Stimulated activated CD8-positive, alpha-beta memory T cell treated with anti-CD3 and anti-CD28 coated beads, Interleukin-12 subunit alpha, Interleukin-12 subunit beta, amount 100 ng/mL, for 4 hours (primary cell): ENCODE measurements at places on chromosomes 6 and 20.

- no peak for DNase-seq
These were observed 778 bp downstream of the MCCD1 start for GRCh38 chr6:31529329-31530150.

DNA sequence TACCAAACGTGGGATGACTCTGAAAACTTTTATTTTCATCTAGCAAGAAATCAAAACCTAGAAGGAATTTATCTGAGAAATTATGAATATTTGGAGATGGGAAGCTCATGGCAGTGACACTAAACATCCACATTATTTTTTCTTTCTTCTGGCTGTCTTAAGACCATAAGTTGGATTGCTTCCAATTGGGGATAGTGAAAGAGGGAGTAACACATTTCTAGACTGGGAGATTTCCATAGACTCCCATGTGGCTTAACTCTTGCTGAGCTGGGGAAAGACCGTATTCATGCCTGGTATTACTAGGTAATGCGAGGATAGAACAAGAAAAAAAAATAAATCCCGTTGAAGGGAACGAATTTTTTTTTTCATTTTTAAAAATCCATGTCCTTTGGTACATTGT is 120.0 kb downstream of the UTRN start:
- no peak for DNase-seq

DNA sequence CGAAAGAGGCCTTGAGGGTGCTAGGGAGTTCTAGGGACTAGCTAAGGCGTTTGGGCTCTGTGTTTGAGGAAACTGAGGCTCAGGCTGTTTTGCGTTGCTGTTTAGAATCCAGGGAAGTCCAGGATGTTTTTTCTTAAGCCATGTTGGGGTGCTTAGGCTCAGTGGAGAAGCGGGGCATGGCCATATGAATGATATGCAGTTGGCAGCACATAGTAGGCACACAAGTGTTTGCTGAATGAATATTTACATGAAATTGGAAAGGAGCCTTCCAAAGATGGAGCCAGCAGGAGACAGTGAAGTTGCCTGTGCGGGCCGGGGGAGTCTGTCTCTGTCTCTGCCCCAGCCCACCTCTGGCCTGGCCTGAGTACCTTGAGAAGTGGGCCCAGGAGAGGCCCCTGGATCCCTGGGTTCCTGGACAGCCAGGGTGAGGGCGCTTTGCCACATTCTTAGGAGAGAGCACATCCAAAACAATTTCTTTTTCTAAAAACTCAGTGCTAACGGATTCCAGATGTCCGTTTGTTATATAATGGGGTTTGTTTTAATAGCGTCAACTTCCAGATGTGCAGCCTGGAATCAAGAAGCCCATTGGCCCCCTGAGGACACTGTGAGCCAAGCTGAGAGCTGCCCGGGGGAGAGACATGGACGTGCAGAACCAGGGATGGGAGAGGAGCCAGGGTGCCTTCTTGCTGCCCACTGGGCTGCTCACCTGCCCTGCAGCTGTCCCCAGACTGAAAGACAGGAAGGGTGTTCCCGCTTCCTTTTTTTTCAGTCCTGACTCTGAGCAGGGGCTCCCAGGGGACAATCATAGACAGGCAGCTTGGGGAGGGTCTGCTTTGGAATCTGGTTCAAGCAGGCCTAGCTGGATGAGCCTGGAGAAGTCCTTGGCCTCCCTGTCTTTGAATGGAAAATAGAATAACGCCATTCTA is 20.1 kb upstream of the EMILIN3 start:
- DNase-seq: no peak

- DNase-seq: no peak
These were observed 34.3 kb downstream of the PYGB start for GRCh38 chr20:25282034-25282781.

GRCh38 chr20:25239387-25240370 is 8.2 kb upstream of the PYGB start:
- no peak for DNase-seq

DNA sequence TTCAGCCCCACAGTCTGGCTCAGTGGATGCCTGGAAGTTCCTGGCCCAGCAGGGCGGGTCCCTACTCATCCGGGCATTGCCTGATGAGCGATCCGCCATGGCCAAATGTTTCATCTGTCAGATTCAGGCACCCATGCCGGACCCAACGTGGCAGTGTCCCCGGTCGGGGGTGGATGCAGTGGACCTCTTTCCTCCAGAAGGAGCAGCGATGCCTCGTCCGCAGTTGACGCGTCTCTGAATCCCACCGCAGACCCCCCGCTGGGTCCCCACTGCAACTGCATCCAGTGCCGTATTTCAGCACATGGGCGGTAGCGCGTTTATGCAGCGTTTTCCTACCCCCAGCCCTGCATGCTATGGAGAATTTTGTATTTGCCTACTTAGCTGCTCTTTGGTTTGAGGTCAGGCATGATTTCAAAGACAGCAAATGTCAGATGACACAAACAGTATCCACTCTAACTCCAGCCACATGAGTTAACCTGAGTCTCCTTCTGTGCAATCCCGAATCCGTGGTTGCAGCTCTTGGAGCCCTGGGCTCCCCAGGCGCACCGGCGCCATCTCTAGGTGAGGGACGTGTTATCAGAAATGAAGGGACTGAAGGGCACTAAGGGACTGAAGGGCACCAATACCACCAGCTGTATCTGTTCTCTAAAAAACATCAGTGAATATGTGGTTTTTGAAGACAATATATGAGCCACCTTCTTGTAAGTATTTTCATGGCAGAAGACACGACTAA is 72.6 kb upstream of the THBS2 start:
- DNase-seq: no peak

DNA sequence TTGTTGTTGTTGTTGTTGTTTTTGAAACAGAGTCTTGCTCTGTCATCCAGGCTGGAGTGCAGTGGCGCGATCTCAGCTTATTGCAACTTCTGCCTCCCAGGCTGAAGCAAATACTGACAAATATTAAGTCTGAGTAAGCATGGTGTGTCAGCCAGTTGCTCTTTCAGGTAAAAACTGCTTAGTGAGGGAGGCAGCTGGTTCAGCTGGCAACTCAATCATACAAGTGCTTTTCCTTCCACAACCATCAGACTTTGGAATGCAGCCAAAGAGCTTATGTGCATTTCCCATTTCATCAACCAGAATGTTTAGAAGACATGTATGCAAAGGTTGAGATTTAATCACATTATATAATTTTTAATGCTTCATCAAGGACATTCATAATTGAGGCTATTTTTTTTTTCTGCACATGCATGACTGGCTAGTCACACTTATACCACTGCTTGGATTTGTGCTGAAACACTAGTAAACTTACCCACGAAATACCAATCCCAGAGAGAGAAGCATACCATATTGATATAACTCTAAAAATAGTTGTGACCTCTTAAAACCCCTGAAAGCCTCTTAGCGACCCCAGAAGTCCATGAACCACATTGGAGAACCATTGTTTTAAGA is 56.0 kb downstream of the CLIC5 start:
- no peak for DNase-seq

- DNase-seq: no peak
These were observed 44.2 kb downstream of the TXLNB start for GRCh38 chr6:139247618-139248017.

DNA sequence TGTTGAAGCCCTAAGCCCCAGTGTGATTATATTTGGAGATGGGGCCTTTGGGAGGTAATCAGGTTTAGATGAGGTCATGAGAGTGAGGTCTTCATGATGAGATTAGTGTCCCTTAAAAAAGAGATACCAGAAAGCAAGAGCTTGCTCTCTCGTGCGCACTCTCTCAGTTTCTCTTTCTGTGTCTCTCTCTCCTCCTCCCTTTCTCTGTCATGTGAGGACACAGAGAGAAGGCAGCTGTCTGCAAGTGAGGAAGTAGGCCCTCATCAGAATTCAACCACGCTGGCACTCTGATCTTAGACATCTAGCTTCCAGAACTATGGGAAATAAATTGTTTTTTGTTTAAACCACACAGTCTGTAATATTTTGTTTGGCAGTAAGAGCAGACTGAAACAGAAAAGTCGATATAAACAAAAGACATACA is 180.5 kb downstream of the IBTK start:
- DNase-seq: no peak

- DNase-seq: no peak
These were observed 51.9 kb upstream of the SLC22A16 start for GRCh38 chr6:110528101-110528929.

DNA sequence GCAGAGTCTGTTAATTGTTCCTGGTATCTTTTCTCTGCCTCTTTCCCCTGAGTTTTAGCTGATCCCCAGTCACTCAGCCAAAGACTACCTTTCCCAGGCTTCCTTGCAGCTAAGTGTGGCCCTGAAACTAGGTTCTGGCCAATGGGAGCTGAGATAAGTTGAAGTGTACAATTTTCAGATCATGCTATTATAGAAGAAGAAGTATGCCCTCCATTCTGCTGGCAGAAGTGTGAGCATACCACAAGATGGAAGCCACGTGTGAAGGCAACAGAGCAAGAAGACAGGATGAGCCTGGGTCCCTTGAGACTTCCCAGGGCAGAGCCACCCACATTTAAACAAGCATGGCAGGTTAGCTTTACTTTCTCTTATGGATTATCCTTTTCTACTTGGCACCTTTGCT is 273.2 kb downstream of the HIVEP2 start:
- DNase-seq: no peak

- no peak for DNase-seq
These were observed 34.1 kb downstream of the PPP1R16B start for GRCh38 chr20:38839563-38839962.

DNA sequence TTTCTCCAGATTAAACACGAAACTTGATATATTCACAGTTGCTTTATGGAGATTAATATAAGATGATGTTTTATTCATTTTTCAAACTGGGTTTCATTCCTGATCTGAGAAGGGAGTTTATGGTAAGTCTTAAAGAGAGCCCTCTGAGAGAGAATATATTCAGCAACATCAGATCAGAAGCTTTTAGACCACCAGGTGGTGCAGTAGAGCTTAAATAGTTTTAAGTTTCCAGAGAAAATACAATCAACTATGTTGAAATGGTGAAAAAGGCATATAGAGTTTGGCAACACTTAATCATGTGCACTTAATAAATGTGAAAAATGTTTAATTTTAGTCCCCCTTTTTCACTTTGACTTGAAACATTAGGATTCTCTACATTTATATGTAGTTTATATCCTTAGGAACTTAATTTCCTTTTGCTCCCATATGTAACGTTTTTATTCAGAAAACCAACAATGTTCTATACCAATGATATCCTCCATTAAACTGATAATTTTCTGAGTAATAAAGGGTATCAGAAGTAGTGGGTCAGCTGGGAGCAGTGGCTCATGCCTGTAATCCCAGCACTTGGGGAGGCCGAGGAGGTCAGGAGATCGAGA is 86.4 kb upstream of the CLDN20 start:
- DNase-seq: no peak

GRCh38 chr6:115887891-115888290 is 172.8 kb downstream of the FRK start:
- no peak for DNase-seq
